ENCODE measurements at places on chromosomes 7 and 10.

DNA sequence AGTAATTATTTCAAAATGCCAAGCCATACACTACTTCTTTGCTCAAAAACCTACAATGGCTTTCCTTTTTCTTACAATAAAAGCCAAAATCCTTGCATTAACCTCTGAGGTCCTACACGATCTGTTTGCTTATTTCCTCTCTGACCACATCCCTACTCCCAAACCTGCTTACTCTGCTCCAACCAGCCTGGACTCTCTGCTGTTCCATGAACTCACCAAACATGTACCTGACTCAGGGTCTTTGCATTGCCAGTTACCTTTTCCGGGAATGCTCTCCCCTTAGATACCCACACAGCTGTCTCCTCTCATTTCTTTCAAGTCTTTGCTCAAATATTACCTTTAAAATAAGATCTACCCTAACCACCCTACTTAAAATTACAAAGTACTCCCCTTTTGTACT, 2.3 kb downstream of the ABCB4 start:
- no peak for DNase-seq

GRCh38 chr7:138872576-138872975, 74.6 kb upstream of the ATP6V0A4 start:
- DNase-seq: no peak

DNA sequence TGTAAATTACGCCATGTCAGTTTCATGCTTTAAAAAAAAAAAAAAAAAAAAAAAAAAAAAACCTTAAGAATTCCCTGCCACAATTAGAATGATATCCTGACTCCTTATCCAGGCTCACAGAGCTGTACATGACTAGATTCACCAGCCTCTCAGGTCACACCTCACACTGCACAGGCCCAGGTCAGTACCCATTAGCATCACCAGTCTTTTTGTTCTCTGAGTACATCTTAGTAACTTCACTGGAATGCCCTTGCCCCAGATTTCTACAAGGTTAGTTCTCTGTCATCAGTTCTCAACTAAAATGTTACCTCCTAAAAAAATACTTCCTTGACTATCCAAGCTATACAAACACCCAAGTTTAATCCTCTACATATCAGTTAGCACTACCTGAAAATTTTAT, 211.0 kb downstream of the LRRN3 start:
- no peak for DNase-seq

DNA sequence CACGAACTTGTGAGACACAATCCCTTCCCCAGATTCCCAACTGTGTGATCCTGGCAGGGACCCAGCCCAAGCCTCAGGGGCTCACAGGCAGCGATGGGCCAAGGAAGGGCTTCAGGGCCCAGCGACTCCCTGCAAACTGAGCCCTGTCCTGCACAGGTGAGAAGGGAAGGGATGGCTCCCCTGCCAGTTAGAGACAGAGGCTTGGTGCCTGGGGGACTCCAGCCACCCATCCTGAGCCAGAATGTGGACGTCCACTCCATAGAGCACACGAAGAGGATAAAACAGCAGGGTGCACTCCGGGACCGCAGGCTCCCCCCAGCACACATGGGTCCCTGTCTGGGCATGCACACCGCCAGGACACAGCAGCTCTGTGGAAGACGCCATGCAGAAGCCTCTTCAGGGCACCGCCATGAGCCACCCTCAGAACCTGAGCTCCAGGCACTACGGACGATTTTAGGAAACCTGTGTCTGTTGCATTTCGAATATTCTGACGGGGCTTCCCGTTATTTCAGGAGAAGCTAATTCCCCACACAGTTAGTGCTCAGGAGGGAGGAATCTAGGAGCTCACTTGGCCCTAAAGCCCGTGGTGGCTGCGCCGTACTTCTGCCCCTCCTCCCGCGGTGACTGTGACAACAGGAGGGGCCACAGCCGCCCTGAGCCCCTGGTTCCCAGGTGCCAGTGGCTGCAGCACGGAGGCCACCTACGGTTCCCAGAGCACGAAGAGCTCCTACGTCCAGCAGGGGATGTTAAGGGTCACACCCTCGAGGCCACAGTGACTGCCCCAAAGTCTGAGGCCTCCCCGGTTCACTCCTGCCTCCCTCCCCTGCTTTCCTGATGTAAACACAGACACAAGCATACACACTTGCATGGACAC, 326.0 kb downstream of the PTPRN2 start:
- DNase-seq: no peak

DNA sequence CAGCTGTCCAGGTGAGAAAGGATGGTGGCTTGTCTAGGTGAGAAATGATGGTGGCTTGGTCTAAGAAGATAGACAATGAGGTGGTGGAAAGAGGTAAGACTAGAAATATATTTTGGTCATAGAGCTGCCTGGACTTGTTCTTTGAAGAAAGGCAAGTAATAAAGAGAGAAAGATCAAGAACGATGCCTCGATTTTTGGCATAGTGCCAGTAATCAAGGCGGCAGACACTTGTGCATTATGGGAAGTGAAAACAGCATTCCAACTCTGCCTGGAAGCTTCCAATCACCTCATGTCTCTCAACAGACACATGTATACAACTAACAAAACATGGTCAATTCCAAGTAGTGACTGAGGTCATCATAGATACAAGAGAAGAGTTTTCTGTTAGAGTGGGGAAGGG, 423.8 kb upstream of the NRP1 start:
- DNase-seq: no peak

- DNase-seq: no peak
These were observed 962 bp upstream of the SLC26A4 start for GRCh38 chr7:107659666-107660065.

GRCh38 chr7:106138776-106139175, 26.7 kb upstream of the SYPL1 start:
- no peak for DNase-seq

Data from H1 (cell line).